Colonic mucosa (tissue), 4 donors: ENCODE measurements at places on chromosomes 12 and 14. TPM values are rescaled to one million over a fixed set of nuclear protein-coding genes. Genes with fewer than 3 reads are reported as not detected.

- no peaks in the 10 kb centered on the region for H3K36me3 ChIP-seq
- no peak for DNase-seq
- no peaks in the 10 kb centered on the region for H3K27me3 ChIP-seq
- H3K4me3 ChIP-seq, result no peak overlapping the region
Observed at GRCh38 chr12:84648425-84648824, 264.2 kb downstream of the SLC6A15 start.

- peak; percentile 78 for DNase-seq
- peak overlapping the region; percentile 92 for H3K27ac ChIP-seq
- no peaks in the 10 kb centered on the region for H3K27me3 ChIP-seq
- H3K4me1 ChIP-seq, result peaks cover 68% of the 10 kb centered on the region
Observed at GRCh38 chr12:113241191-113242025, 20.1 kb downstream of the TPCN1 start.

DNA sequence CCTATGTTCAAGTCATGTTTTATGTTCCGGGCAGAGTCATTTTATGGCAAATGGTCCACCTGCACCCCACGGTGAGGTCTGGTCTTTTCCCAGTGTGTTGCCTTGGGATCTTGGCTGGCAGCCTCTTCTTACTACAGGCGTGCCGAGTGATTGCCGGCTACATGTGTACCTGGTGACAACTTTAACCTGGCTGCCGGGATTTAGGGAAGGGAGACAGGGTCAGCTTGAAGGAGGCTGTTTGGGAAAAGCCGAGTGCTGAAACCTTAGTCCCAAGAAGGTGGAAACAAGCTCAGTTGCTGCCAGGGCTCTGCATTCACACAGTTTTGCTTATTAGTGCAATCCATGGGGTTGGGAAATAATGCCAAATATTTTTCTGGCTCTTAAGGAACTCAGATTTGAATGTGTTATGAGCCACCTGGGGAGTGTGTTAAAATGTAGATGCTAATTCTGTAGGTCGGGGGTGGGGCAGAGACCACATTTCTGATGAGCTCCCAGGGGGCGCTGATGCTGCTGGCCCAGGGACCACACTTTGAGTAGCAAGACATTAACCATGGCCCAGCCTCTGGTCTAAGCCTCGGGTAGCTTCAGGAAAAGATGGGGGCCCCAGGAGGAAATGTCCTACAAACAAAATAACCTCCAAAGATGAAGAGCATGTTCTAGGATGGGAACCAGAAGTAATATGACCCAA is 179.6 kb downstream of the TBX5 start:
- no peak overlapping the region for H3K4me3 ChIP-seq
- DNase-seq, result no peak
- no peaks in the 10 kb centered on the region for H3K27me3 ChIP-seq
- no peak overlapping the region for H3K27ac ChIP-seq
- no peaks in the 10 kb centered on the region for H3K4me1 ChIP-seq

Gene CLEC1B
- not detected for total RNA-seq

Gene CLEC2A
- total RNA-seq, result not detected
